ENCODE measurements at places on chromosomes 7 and 10.

- no peak for DNase-seq
These were observed 475.2 kb upstream of the CELF2 start for GRCh38 chr10:10542477-10542876.

DNA sequence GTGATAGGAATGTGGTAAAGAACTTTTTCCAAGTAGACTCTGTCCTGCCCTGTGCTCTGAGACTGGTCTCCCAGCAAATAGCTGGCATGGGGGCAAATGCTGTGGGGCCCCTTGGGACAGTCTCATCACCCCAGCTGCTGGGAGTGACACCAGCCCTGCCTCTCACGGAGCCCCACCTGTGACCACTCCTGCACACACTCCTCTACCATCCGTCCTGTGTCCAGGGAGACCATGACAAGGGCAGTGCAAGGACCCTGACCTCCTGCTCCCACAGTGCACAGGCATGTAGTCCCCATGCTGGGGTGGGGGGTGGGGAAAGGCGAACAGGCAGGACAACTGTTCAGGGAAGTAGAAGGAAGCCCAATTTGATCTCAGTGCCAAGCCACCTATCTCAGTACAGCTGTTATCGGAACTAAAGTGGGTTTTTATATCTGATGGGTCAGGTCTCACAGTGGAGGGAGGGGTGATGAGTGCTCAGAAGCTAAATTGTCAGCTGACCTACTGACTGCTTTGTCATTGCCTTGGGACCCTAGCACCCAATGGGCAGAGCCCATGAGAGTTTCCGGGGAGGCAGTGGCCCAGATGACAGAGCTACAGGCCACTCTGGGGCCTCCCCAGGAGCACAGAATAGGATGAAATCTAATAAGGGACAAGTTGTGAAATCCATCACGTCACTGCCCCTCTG is 24.5 kb downstream of the VSTM4 start:
- DNase-seq, result no peak

GRCh38 chr7:86747698-86748097 is 104.0 kb downstream of the GRM3 start:
- peak; percentile 29 for DNase-seq

- DNase-seq, result no peak
These were observed 110.6 kb downstream of the BTRC start for GRCh38 chr10:101464599-101464998.

GRCh38 chr7:137656850-137657232 is 189.9 kb downstream of the DGKI start:
- DNase-seq, result no peak

DNA sequence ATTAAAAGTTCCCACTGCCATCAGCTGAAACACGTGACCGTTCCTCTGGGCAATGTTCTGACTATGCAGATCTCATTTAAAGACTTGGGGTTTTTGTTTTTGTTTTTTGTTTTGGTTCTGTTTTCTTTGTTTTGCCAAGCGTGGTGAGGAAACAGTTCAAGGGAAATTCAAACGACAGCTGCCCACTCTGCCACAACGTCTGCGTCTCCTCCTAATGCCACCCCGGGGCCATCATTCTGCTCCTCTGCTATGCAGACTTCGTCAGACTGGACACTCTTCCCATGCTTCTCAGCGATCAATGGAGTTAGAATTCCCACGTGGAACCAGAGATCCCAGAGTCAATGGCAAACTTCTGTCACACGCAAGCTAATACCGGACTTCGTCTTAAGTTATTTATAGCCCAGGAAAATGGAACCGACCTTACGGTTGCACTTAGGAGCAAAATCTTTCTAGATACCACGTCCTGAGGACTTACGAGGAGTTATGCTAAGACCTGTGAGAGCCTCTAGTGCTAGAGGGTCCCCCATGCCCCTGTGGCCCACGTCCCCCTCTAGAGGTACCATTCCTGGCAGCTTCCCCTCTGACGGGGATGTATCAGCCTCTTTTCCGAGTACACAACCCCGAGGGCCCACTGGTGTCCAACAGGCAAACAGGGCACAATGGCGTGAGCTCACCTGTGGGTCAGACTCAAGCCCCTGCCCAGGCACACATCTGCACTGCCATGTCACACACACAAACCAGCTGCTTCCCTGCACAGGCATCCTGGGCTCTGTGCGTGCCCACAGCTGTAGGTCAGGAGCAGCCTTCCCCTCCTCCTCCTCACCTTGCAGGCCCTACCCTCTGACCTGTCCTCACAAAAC is 24.4 kb downstream of the EBF3 start:
- DNase-seq, result no peak

DNA sequence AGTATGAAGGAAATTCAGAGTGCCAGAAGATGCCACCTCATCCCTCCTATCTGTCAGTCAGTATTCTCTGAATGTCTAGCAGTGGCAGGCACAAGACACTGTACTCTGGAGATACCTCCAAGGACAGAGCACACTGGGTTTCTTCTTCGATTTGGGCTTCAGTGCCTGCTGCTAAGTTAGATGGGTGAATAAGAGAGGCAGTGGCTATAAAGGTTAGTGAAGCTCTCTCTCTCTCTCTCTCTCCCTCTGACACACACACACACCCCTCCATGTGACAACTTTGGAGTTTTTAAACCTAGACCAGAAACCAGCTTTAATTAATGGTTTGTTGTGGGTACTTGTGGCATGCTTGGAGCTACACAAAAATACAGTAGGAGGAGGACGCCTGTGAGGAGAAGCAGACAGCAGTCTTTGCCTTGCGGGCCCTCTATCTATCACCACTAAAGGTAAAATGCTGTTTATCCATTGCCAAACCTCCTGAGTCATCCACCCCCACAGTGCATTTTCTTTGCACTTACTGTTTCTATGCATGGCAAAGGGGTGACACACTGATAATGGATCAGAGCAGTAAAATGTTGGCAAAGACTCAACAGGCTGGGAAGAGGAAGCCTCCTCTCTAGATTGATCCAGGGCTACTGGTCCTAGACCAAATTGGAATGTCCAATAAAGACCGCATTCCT is 102.5 kb downstream of the TRIL start:
- DNase-seq, result no peak

DNA sequence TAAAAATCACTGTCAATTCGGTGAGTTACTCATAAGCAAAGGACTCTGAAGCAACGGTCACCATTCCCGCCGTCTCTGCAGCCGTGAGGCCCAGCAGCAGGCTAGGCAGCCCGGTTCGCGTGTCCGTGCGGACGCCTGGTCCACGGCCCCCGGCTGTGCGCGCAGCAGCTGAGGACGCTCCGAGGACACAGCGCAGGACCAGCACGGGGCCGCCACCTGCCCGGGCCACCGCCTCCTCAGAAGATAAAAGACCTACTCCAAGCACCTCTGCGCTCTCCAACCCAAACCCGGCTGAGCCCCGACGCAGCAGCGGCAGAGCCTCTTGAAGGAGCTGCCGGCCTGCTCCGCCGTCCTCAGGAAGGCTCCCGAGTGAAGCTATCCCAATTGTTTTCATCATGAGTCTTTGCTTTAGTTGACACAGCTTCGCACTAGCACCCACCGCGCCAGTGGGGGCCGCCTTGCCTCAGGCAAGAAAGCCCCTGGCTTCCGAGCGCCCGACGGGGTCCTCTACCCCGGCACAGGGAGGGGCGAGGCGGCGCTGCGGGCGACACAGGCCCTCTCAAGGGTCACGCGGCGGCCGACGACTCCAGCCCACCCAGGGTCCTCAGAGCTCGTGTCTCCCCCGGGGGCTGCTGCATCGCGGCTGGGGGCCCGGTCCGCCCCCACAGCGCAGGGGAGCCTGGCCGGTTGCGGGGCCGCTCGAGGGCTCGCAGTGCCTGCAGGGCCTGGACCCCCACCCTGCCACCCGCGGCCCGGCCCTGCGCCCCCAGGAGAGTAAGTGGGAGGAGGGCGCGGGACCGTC is 16.9 kb upstream of the GPR146 start:
- no peak for DNase-seq

- no peak for DNase-seq
These were observed 219.2 kb downstream of the C7orf25 start for GRCh38 chr7:42692621-42693020.
